CD4-positive, alpha-beta T cell treated with Interleukin-6 at 100 ng/mL for 8 hours (primary cell): ENCODE measurements at places on chromosomes 6 and 20.

GRCh38 chr20:31695849-31696804 lies 26.5 kb downstream of the BCL2L1 start:
- DNase-seq, result no peak

DNA sequence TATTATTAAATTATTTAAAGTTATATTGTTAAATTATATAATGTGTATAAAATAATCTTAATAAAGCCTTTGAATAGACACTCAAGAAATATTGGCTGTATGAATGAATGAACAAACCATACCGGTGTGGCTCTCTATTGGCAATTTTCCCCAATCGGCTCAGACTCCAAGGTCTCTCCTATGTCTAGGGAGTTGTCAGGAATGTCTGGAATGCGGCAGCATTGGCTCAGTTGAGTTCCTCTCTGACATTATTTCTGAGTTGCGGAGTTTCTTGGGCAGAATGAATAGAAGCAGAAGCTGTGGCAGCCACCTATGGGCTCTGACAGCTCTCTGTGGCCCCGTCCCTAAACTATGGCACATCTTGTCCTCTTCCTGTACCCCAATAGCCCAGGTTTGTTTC lies 111.0 kb downstream of the SOBP start:
- no peak for DNase-seq

DNA sequence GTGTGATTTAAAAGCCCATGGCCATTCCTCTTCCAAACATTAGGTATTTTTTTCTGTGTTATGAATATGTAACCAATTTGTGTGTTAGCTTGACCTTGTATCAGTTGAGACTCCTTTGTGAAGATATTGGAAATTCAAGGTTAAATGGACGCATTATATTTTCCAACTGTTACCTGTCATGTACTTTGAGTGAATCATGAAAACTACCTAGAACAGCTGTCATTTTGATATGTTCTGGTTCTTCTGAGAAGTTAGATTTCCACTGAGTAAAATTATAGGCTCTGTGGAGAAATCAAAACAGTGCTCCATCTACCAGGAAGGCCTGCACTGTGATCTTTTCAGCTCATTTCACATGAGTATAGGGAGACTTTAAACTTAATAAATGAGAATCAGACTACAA lies 470.0 kb downstream of the NKAIN2 start:
- no peak for DNase-seq

GRCh38 chr20:57412347-57413029 lies 21.3 kb downstream of the RBM38 start:
- no peak for DNase-seq

- no peak for DNase-seq
Observed at GRCh38 chr6:160739955-160740354, 37.9 kb downstream of the PLG start.

DNA sequence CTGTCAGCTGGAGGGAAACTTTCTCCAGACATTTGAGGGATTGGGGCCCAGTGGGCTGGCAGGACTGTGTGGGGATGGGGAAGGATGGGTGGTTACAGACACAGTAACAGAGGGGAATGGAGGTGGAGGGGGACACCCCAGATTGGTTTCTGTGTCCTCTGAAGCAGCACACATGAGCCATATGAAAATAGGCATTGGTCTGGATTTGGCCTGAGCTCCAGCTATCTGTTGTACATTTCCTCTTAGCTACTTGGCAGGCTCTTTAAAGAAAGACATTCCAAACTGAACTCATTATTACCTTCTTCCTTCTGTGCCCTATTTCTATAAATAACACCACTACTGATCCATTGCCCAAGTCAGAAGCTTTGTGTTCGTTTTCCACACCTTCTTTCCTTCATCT lies 72.0 kb upstream of the PRL start:
- no peak for DNase-seq

GRCh38 chr6:27209196-27209595 lies 38.3 kb upstream of the PRSS16 start:
- no peak for DNase-seq

- DNase-seq, result no peak
Observed at GRCh38 chr20:15487030-15487429, 1086.2 kb downstream of the KIF16B start.

GRCh38 chr20:20820785-20821483 lies 108.5 kb upstream of the RALGAPA2 start:
- no peak for DNase-seq

GRCh38 chr6:77463861-77464494 lies 687 bp upstream of the HTR1B start:
- no peak for DNase-seq

DNA sequence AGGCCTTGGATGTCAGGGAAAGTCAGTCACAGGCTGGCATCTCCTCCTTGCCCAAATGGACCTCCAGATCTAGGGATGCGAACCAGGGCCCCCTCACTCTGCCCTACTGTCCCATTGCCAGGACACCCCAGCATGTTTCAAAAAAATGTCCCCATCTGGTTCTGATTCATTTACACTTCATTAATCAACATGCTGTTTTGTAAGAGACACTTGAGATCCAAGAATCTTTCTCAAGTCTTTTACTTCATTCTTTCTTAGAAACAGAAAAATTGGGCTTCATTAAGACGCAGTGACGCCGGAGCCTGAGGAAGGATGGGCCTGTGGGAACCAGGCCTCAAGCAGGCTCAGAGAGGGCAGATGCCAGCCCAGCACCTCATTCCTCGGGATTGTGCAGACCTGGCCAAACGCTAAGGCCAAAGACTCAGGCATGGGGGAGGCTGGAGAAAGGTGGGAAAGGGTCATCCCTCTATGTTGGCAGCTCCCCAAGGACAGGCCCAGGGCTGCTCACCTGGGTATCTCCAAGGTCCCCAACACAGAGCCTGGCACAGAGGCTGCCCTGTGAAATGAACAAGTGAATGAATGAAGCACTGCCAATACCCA lies 3.8 kb downstream of the RSPO4 start:
- no peak for DNase-seq

GRCh38 chr20:14951707-14952418 lies 614.5 kb upstream of the FLRT3 start:
- DNase-seq, result no peak

- DNase-seq, result no peak
Observed at GRCh38 chr6:15283986-15284361, 38.1 kb downstream of the JARID2 start.

- DNase-seq, result no peak
Observed at GRCh38 chr6:84411060-84411629, 183.7 kb upstream of the CEP162 start.

DNA sequence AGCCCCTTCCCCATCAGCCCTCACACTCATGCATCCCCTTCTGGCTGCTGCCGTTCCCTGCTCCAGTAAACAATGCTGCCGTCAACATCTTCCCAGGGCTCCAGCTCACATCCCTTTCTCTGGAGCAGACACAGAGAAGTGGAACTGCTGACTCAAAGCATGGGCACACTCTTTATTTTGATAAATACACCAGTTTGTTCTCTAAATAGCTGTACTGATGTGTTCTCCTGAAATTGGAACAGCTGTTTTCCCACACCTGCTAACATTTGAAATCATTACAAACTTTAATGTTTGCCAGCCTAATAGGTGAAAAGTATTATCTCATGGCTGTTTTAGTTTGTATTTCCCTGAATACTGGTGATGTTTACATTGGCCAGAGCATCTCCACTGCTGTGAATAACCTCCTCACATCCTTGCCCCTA lies 102.1 kb upstream of the NXT1 start:
- no peak for DNase-seq

DNA sequence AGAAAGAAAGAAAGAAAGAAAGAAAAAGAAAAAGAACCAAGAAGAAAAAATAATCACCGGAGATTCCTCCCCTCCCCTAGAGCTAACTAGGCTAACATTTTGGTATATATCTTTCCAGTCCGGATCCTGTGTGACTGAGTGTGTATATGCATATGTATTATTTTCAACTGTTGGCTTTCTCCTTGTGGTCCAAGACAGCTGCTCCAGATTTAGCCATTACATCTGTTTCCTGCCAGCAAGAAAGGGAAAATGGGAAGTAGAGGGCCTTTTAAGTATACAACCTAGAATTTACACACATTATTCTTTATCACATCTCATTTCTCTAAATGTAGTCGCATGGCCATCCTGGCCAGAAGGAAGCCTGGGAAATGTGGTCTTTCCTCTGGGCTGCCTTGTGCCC lies 15.2 kb downstream of the SLC52A3 start:
- no peak for DNase-seq

GRCh38 chr6:43436577-43437282 lies 9.4 kb downstream of the ABCC10 start:
- DNase-seq, result no peak

GRCh38 chr6:75220357-75220756 lies 14.5 kb upstream of the COL12A1 start:
- DNase-seq, result no peak

GRCh38 chr20:62088258-62089127 lies 22.8 kb upstream of the TAF4 start:
- no peak for DNase-seq

DNA sequence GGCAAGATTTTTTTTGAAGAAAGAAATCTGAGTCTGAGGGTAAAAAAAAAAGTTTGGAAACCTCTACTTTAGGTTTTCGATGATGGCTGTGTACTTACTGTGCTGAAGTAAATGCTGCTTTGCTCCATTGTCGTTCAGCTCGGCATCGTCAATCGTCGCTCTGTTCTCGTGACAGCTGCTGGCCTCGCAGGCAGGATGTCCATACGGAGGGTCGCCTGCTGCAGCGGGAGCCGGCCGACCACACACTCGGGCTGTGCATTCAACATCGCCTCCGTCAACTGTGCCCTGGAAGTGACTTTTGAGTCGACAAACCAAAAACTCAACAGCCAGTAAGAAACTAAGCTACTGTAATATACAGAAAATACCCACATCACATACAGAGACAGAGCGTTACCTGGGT lies 53.1 kb upstream of the SMOC2 start:
- DNase-seq, result no peak

DNA sequence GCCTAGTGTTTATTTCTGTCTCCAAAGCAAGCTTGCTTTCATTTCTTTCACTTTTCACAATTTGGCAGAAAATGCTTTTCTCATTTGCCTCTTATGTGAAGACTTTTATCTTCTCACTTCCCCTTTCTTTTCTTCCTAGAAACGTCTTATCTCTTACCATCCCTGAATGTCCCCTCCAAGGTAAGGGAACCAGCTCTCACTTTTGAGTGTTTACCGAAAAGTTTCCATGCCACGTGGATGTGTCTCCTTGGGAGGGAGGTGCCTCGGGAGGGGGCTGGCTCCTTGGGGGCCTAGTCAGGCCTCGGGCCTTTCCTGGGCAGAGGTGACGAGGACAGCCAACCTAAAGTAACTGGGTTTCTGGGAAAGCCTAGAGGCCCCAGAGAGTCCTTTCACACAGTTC lies 127.4 kb downstream of the CD24 start:
- DNase-seq, result no peak

DNA sequence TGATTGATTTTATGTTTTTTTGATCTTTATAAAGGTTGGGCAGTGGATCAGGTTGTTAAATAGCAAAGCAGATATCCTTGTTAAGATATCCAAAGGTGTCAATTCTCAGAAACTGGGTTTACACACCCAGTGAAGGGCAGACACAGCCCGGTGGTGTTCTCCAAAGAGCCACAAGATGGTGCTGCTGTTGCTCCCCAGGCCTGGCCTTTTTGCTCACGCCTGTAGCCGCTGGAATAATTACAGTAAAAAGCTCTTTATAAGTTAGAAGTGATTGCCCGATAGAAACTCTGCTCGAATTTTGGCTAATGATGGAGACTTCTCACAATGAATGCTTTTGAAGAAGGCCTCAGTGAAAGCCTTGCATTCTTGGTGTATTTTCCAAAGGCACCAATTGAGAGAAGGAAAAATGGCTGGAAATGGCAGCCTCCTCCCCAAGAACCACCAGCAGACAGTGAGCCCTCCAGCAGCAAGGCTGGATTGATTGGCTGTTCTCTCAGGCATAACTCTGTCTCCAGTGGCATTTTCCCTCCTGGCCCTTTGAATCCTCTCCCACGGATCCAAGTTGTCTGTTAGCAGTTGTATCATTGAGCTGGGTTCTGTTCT lies 120.5 kb upstream of the CHD6 start:
- DNase-seq, result peak; percentile 12

DNA sequence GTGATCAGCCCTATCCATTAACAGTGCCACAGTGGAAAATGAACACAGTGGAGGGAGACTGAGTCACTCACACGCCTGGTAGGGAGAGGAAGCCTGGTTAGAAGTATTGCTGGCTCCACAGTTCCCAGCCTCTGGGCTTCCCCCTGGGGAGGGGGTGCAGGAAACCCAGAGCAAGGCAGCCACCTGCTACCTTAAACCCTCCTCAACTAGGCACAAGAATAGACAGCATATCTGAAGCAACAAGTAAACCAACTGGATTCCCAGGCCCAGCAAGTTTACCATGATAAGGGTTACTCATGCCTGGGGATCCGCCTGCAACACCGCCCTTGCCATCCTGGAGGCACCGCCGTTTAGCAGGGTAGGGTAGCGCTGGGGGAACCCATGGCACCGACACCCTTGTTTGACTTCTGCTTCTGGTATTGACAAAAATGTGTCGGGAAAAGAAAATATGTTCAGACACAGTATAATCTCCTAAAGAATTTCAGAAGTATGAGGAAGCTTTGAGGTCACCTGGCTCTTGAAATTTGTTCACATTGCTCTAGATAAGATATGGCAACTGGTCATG lies 38.3 kb downstream of the SLC22A23 start:
- DNase-seq, result no peak

DNA sequence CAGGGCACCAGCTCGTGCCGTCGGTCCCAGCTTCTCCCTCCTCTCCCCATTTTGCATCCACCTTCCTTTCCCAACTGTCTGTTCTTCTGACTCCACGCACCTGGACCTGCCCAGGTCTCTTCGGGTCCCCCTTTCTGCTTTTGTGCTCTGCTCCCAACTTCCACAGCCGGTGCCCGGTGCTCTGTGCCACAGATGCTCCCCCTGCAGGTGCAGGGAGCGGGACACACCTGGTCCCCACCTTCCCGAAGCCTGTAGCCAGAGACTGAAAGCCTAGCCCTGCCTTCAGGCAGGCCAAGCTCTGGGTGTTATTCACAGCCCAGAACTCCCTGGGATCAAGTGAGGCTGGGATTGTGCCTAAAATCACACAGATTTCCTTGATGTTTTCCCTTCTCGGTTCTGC lies 24.6 kb upstream of the BMP7 start:
- DNase-seq, result no peak

GRCh38 chr6:14729129-14729871 lies 516.6 kb upstream of the JARID2 start:
- no peak for DNase-seq

DNA sequence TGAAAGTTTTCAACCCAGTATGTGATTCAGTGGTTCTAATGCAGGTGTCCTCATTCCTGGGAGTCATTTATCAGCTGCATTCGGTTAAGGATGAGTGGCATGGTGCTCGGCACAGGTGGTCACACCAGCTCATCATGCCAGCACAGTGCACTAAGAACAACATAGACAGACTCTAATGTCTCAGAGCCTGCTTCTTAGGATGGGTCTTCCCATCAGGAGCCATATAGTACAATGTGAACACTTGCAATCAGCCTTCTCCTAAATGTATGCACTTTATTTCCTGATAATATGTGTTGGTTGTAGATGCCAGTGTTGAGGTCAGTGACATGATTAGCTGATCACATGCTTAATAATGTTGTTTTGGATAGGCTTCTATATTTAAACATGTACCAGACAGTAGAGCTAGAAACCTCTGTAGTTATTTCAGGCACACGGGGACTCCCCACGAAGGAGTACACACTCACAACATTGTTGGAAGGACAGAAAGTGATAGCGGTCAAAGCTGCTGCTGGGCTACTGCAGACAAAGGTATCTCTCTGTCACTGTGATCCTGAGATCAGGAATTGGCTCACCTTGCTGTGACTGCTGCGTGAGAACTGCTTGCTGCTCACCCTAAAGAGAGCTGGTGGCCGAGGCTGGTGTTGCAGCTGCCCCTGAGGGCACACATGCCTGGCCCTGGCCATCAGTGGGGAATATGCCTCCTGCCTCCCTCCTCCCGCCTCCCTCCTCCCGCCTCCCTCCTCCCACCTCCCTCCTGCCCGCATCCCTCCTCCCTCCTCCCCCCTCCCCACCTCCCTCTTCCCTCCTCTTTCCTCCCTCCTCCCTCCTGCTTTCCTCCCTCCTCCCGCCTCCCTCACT lies 195.4 kb downstream of the SMOC2 start:
- DNase-seq, result no peak
